ENCODE measurements at places on chromosomes 5 and 9. TPM values are rescaled to one million over a fixed set of nuclear protein-coding genes. Genes with fewer than 3 reads are reported as not detected.

The NTRK2 gene
- under 0.01 TPM for total RNA-seq

The SAP30L gene
- 13.1 TPM for total RNA-seq

The HRCT1 gene
- 1.7 TPM for total RNA-seq

The PCDHA3 gene
- under 0.01 TPM for total RNA-seq

The IRX1 gene
- total RNA-seq = not detected

The BASP1 gene
- 70.5 TPM for total RNA-seq

The OR1N2 gene
- not detected for total RNA-seq

The CDX1 gene
- 0.18 TPM for total RNA-seq

Data from IMR-90 (cell line).